Hindlimb muscle (tissue), 1 donor: ENCODE measurements at places on chromosomes 13 and 19. TPM values are rescaled to one million over a fixed set of nuclear protein-coding genes. Genes with fewer than 3 reads are reported as not detected.

Gene XRCC1
- 39.5 TPM for polyA plus RNA-seq

Gene LGALS7B
- polyA plus RNA-seq: 5.4 TPM

Gene UPF3A
- polyA plus RNA-seq: 86.2 TPM

Gene ZIC2
- not detected for polyA plus RNA-seq

Gene ZNF430
- 5.7 TPM for polyA plus RNA-seq

Gene COL5A3
- polyA plus RNA-seq: 77.6 TPM

Gene C19orf67
- not detected for polyA plus RNA-seq

Gene ZNF600
- 3.1 TPM for polyA plus RNA-seq

Gene OVOL3
- polyA plus RNA-seq: not detected

Gene ZFR2
- not detected for polyA plus RNA-seq

Gene KL
- polyA plus RNA-seq: 2.6 TPM

Gene RGL3
- 0.15 TPM for polyA plus RNA-seq

Gene NLRP9
- polyA plus RNA-seq: not detected

Gene ADGRE2
- 1.4 TPM for polyA plus RNA-seq

Gene NKG7
- 2.8 TPM for polyA plus RNA-seq

Gene OR7C2
- not detected for polyA plus RNA-seq

Gene FGF9
- polyA plus RNA-seq: 14.3 TPM

Gene ZNF536
- 2.0 TPM for polyA plus RNA-seq

Gene PRRG2
- polyA plus RNA-seq: 0.18 TPM

Gene RDH8
- not detected for polyA plus RNA-seq

Gene ZNF584
- polyA plus RNA-seq: 5.4 TPM

Gene LRP3
- 22.4 TPM for polyA plus RNA-seq

Gene PHF11
- 24.8 TPM for polyA plus RNA-seq

Gene PGLYRP2
- not detected for polyA plus RNA-seq

Gene KANK2
- 116 TPM for polyA plus RNA-seq

Gene NAT14
- 29.9 TPM for polyA plus RNA-seq
